CD8-positive, alpha-beta memory T cell (primary cell): ENCODE measurements at places on chromosomes 11 and 22.

DNA sequence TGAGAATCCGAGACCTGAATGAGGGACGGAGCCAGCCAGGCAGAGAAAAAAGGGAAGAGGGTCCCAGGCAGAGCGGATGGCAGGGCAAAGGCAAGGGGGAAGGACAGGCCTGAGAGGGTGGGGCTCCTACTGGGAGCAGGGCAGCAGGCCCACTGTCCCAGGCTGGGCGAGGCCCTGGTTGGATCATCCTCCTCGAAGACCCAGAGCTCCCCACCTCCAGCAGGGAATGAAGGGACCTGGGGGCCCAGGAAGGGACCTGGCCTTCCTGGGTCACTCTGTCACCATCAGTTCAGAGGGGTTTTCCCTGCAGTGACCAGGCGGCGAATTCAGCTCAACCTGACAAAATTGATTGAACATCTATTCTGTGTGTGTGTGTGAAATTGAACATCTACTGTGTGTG lies 4.0 kb downstream of the CD5 start:
- peak overlapping the region; percentile 6 for H3K27ac ChIP-seq
- peaks cover 25% of the 10 kb centered on the region for H3K36me3 ChIP-seq
- peak overlapping the region; percentile 39 for H3K4me3 ChIP-seq
- peaks cover 81% of the 10 kb centered on the region for H3K4me1 ChIP-seq
- no peak for DNase-seq

GRCh38 chr11:96050435-96051182 lies 126.7 kb upstream of the MTMR2 start:
- no peak overlapping the region for H3K4me3 ChIP-seq
- no peak overlapping the region for H3K27ac ChIP-seq
- peaks cover 2% of the 10 kb centered on the region for H3K36me3 ChIP-seq
- no peak for DNase-seq
- peaks cover 4% of the 10 kb centered on the region for H3K4me1 ChIP-seq

- no peaks in the 10 kb centered on the region for H3K36me3 ChIP-seq
- no peak overlapping the region for H3K4me3 ChIP-seq
- H3K4me1 ChIP-seq = no peaks in the 10 kb centered on the region
- no peak overlapping the region for H3K27ac ChIP-seq
Observed at GRCh38 chr11:20093775-20094174, 66.5 kb downstream of the DBX1 start.

DNA sequence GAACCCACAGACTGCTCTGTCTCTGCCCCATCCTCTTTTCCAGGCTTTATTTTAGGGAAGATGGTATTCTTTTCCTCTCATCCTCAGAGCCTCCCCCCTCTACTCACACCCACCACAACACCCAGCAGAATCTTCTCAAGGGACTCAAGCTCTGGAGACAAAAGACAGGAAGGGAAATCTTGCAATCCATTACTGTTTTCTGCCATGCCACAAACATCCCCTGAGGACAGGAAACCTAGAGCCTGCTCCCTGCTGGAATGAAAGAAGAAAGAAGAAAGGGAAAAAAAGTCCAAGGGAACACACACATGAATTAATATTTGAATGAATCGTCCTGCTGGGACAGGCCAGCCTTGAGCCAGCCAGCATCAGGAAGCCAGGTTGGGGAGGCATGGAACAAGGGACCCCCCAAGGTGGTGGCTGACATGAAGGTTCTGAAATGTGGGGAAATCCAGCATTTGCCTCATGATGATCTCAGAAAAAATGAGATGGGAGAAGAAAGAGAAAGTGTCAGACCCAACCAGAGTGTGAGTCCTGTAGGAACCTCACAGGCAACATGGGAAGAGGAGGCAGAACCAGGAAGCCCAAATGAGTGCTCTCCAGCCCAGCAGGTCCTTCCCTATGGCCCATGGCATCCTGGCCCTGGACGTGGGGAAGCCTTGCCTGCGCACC lies 34.0 kb downstream of the SLCO2B1 start:
- no peak overlapping the region for H3K4me3 ChIP-seq
- H3K27ac ChIP-seq = no peak overlapping the region
- H3K27me3 ChIP-seq = no peaks in the 10 kb centered on the region
